GM12878 (cell line): ENCODE measurements at places on chromosomes 3 and 15. TPM values are rescaled to one million over a fixed set of nuclear protein-coding genes. Genes with fewer than 3 reads are reported as not detected.
A peak's percentile ranks its signal among the peaks of the same experiment; 100 is the strongest.

Gene XYLB
- polyA plus RNA-seq = 4.3 and 5.0 TPM in 2 replicates

Gene GOLGA8T
- not detected in 2 replicates for polyA plus RNA-seq

Gene CSNK1G1
- polyA plus RNA-seq = 18.7 and 19.8 TPM in 2 replicates

Gene GRK7
- not detected in 2 replicates for polyA plus RNA-seq

Gene MORC1
- polyA plus RNA-seq = not detected in 2 replicates

Gene ACSBG1
- polyA plus RNA-seq = 0.71 and 0.79 TPM in 2 replicates

DNA sequence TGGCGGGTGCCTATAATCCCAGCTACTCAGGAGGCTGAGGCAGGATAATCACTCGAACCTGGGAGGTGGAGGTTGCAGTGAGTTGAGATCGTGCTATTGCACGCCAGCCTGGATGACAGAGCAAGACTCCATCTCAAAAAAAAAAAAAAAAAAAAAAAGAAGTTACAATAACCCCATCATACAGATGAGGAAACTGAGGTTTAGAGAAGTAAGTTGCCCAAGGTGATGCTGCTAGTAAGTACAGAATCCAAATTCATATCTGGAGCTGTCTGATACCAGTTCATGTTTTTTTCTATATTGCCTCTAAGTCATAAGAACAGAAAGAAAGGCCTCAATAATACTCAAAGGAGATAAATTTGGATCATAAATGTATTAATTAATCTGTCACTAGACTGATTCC is 40.6 kb downstream of the MCF2L2 start:
- no peak overlapping the region for H3K27ac ChIP-seq
- no peak for DNase-seq
- H3K4me3 ChIP-seq = no peak overlapping the region

GRCh38 chr3:146814601-146815315 is 209.6 kb upstream of the PLSCR5 start:
- H3K4me3 ChIP-seq = no peak overlapping the region
- H3K36me3 ChIP-seq = no peaks in the 10 kb centered on the region
- no peak for DNase-seq

GRCh38 chr3:14148041-14148985 is 23.5 kb downstream of the TMEM43 start:
- H3K27ac ChIP-seq = no peak overlapping the region
- peaks cover 12% of the 10 kb centered on the region for H3K36me3 ChIP-seq
- peaks cover 16% of the 10 kb centered on the region for H3K4me1 ChIP-seq

DNA sequence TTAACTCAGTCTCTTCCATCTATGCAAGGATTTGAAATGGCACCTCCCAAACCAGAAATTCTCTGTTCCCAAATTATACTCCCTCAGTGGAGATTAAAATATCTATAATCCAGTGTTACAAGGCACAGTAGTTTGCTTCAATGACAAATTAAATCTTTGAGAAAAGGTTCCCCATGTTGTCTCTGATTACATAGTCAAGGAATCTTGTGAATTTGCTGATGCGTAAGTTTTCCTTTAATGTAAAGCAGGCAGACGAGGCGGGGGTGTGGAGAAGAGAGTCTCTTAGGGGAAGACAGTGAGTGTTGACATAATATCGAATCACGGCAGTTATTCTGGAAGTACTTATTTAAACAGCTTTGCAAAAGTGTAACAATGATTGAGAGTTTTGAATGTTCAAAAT is 236.4 kb upstream of the RARB start:
- DNase-seq = no peak
- no peaks in the 10 kb centered on the region for H3K36me3 ChIP-seq
- no peak overlapping the region for H3K4me3 ChIP-seq
- H3K27ac ChIP-seq = no peak overlapping the region
- H3K27me3 ChIP-seq = no peaks in the 10 kb centered on the region
- H3K4me1 ChIP-seq = no peaks in the 10 kb centered on the region

DNA sequence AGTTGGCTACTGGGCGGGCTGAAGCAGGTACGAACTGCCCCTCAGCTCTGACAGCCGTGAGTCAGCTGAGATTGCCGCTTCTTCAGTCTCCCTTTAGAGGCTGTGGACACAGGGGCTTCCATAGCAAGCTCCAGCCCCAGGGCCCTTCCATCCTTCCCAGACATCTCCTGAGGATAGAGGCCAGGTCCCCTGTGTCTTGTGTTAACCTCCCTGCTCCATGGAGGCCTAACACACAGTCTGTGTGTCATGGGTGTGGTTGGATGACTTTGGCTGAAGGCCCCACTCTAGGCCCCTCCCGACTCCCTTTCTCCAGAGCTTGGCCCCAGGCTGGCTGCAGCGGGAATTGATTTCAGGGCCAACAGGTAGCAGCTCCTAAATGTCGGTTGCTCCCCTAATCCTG is 116.1 kb upstream of the TLE3 start:
- no peak for DNase-seq
- H3K27me3 ChIP-seq = no peaks in the 10 kb centered on the region; the same call in 1 of the 2 replicates
- H3K4me3 ChIP-seq = no peak overlapping the region
- H3K4me1 ChIP-seq = peaks cover 5% of the 10 kb centered on the region; the same call in 1 of the 2 replicates

DNA sequence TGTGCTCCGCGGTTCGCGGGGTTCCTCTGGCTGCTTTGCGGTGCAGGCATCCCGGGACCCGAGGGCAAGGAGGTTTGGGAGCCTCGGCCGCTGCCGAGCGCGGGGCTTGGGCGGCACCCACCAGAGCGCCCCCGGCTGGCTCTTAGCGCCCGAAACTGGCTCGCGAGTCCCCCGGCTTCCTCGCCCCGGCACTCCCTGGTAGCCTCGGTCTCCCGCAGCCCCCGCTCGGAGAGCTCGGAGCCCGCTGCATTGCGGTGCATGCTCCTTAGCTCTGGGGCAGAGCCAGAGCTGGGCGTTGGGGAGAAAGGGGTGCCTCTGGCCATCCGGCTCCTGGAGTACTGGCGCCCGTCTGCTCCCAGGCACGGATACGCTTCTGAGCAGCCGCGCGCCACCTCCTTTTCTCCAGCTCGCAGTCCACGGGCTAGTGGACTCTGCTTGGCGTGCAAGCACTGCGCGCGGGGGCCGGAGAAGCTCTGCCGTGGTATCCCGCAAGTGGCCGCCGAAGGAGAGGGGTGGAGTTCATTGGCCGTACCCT is 753 bp downstream of the EPHB1 start:
- no peak for DNase-seq
- no peaks in the 10 kb centered on the region; the same call in 1 of the 2 replicates for H3K27me3 ChIP-seq
- H3K4me3 ChIP-seq = peak overlapping the region; percentile 74
- H3K27ac ChIP-seq = peak overlapping the region; percentile 54
- H3K4me1 ChIP-seq = 0 out of 2 replicates have a peak, but pooled peaks cover 3% of the 10 kb centered on the region
- H3K36me3 ChIP-seq = no peaks in the 10 kb centered on the region

GRCh38 chr3:177426878-177427495 is 229.7 kb upstream of the TBL1XR1 start:
- H3K27ac ChIP-seq = 0 out of 2 replicates have a peak overlapping the region, but pooled peaks have one; percentile 5
- H3K36me3 ChIP-seq = no peaks in the 10 kb centered on the region
- H3K4me1 ChIP-seq = peaks cover 8% of the 10 kb centered on the region
- no peaks in the 10 kb centered on the region for H3K27me3 ChIP-seq
- no peak overlapping the region for H3K4me3 ChIP-seq
